ENCODE measurements at places on chromosomes 11 and 22.

- DNase-seq = no peak
Measured at GRCh38 chr22:27220339-27220738, 563.0 kb downstream of the MIAT start.

DNA sequence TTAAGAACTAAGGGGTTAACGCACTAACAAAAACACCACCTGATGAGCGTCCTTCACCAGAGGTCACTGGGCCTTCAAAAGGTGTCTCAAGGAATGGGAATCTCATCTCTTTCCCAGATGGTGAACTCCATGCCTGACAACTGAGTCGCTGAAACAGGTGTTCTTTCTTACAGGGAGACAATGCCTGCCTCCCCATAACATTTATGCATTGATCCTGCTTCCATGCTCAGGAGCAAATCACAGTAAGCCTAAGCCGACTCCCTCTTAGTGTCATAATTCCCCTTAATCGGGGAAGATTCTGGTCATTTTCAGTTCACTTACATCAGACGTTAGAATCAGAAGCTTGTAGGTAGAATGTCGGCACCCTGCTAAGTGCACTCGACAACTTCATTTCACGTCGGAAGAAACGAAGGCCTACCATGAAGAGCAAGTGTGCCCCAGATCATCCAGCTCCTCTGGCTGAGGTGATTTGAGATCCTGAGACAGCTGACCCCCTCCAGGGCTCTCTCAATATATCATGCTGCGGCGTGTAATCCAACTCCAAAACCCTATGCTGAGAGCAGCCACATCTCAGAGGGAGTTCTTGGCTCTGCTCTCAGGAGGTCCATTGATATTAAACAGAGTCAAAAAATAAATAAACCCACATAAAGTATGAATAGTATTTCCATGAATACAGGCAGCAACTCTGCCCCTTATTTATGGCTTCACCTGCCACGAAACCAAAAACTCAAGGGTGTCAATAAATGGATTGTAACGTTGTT lies 163.1 kb downstream of the LARGE1 start:
- no peak for DNase-seq

GRCh38 chr11:119728211-119728626 lies 781 bp downstream of the NECTIN1 start:
- no peak for DNase-seq

GRCh38 chr22:46851311-46851710 lies 88.9 kb downstream of the TBC1D22A start:
- DNase-seq = no peak

DNA sequence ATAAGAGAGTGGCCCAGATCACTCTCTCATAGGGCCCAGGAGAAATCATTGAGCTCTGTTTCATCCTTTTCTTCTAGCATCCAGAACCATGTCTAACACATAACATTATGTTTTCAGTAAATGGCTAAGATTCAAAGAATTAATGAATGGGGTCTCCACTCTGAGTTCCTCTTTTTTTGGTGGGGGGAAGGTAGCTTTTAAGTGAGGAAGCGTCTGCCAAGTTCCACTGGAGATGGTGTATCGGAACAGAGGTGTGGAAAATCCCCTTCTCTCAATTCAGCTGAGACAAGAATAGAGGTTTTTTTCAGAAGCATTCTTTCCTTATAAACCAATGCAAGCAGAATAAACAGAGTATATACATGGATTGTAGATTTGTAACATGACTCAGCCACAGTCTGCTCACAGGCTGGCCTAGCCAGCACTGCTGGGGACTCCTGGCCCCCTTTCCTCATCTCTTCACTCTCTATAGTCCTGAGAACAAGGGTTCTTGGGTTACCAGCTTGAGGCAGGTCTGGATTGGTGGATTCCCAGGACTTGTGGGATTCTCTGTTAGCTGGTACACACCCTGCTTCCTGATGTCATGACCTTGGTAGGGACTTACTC lies 97.2 kb downstream of the TRAF6 start:
- DNase-seq = no peak

DNA sequence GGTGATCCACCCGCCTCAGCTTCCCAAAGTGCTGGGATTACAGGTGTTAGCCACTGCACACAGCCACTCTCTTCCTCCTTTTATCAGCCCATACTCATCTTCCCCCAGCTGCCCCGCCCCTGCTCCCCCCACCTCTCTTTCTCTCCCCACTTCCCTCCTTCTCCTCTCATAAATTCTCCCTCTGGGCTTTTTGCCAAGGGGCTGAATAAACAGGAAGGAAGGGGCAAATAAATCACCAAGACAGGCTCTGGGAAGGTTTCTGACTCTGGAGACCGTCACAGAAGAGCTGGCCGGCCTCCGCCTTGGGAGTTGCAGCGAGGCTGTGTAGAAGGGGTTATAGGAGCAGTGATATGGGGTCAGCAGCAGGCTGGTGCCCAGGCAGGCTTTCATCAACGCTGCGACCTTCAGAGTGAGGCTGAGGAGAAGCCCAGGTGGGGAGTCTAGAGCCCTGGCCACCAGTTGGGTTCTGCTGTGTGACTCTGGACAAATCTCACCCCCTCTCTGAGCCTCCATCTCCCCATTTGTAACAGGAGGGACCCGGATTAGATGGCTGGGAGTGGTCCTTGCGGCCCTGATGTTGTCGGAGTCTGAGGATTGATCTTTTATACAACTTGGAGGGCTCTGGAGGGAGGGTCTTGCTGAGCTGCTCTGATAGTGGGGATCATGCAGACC lies 62.6 kb upstream of the RASD2 start:
- no peak for DNase-seq

GRCh38 chr11:130431801-130432200 lies 3.4 kb upstream of the ADAMTS8 start:
- no peak for DNase-seq

- no peak for DNase-seq
Measured at GRCh38 chr11:15434529-15434928, 319.8 kb downstream of the INSC start.

GRCh38 chr11:130737866-130738431 lies 178.3 kb downstream of the SNX19 start:
- peak; percentile 79 for DNase-seq

DNA sequence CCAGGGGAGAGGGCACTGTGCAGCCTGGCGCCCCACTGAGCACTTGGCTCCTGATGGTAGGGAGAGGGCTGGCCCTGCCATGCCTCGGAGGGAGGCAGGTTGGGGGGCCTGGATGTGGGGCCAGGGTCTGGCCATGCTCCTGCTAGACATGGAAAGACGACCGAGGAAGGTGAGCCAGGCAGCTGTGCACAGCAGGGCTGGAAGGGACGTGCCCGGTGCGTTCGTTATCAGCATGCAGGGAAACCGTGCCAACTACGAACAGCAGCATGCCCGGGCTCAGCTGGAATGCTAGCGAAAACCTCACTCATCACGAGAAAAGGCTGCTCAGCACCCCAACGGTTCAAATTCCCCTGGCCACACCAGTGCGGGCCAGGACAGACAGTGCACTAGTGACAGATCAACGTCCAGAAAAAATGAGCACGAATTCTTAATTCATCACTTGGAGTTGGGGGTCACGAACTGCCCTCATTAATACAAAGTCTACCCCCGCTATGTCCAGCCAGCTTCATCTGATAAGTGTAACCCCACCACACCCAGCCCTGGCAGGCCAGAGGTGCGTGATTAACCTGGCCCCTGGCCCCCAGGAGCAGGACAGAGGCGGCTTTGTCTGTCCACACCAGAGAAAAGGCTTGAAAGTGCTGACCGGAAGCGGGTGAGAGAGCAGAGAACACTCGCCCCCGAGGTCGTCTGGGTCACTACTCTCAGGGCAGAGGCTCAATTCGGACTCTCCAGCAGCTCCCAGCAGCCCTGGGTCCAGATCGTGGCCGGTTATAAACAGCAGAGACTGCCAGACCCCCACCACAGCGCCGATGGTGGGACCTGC lies 84.2 kb downstream of the CELSR1 start:
- no peak for DNase-seq

DNA sequence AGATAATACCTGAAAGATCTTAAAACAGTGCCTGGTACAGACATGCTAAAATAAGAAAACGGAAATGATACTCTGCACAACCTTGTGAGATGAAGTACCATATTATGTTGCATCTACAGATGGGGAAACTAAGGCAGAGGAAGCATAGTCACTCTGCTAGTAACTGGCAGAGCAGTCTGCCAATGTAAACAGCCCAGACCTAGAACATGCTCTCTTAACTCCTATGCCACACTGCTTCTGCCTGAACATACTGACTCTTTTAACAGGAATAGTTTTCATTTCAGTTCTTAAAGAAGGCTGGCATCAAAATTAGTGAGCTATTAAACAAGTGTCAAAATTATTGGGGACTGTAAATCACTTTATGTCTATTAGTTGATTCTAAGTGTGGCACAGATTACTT lies 99.9 kb downstream of the CD44 start:
- DNase-seq = no peak

DNA sequence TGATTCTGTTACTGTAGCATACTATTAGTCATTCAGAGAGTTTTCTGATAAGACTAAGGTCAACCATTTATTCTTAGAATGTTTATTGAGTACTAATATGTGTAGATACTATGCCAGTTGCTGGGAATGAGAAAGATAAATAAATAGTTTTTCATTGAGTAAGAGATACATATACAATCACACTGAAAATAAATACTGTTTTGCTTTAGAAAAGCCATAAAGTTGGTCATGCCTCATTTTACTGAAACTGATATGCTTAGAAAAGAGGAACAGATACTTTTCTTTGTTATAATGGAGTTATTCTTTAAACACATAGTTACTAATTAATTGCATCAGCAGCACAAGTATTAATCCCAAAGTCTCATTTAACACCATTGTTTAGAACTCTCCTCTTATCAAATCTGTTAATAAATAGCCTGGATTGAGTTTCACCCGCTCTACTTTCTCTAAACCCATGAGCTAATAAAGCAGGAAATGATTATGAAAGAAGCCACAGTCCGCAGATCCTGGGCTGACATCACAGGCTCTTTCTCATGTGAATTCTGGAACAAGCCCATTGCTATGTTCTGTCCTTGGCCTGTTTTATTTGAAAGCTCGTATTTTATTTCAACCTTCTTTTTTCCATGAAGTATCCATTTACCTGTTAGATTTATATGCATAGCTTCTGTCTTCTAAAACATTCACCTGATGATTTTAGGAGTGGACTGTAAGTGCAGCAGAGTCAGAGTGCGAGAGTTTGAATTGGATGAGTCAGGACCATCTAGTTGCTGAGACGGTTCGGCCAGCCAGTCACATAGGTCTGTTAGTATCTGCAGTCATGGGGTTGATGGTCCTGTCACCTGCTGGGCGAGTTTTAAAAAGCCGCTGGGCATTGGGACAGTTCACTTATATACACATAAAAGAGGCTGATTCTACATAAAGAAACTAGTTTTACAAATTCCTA lies 35.5 kb downstream of the PIWIL4 start:
- peak; percentile 84 for DNase-seq

- peak; percentile 82 for DNase-seq
Measured at GRCh38 chr22:38871360-38872171, 450 bp downstream of the CBX6 start.

- DNase-seq = peak; percentile 37
Measured at GRCh38 chr11:66340596-66341501, 4.1 kb downstream of the BRMS1 start.

DNA sequence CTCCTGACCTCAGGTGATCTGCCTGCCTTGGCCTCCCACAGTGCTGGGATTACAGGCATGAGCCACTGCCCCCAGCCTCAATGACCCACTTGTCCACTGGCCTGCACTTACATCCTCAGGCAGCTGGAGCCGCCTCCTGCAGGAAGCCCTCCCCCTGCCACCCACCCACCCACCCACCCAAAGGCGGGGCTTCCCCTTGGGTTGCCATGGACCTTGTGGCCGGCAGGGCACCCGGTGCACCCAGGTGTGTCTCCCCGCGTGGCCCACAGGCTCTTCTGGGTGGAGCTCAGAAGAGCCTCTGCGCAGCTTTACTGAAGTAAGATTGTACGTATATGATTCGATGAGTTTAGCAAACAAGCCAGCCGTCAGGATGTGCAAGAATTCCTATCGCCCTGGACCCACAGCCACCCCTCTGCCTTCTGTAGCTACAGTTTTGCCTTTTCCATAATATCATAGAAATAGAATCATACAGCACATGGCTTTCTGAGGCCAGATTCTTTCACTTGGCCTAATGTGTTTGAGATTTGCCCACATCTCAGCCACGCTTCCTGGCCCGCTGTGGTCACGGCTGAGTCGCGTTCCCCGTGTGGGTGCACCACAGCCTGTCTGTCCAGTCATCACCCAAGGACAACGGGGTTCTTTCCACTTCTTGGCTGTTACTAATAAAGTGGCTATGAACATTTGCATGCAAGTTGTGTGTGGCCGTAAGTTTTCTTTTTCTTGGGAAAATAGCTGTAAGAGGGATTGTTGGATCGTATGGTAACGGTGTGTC lies 5.3 kb upstream of the BRSK2 start:
- DNase-seq = no peak

GRCh38 chr11:5297721-5298323 lies 3.9 kb downstream of the OR51B4 start:
- DNase-seq = no peak

- DNase-seq = no peak
Measured at GRCh38 chr11:5499671-5500070, 10.1 kb downstream of the UBQLN3 start.

DNA sequence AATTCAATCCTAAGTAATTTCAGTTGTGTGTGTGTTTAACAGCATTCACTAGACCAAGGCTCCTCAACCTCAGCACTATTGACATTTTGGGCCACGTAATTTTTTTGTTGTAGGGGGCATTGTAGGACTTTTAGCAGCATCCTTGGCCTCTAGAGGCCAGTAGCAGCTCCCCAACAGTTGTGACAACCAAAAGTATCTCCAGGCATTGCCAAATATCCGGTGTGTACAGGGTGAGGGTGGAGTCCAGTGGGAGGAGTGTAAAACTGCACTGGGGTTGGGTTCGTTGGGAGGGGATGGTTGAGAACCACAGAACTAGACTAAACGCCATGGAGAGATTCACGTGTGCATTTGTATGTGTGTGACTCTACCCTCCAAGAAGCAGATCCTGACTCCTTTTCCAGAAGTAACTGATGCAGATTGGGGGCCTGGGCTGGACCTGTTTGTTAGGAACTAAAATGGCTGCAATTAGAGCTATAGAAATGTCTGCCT lies 5.9 kb upstream of the PHF21A start:
- DNase-seq = no peak

- DNase-seq = peak; percentile 32
Measured at GRCh38 chr11:69545976-69546617, 64.6 kb downstream of the LINC01488 start.

- no peak for DNase-seq
Measured at GRCh38 chr11:16883174-16883573, 131.0 kb downstream of the PLEKHA7 start.

DNA sequence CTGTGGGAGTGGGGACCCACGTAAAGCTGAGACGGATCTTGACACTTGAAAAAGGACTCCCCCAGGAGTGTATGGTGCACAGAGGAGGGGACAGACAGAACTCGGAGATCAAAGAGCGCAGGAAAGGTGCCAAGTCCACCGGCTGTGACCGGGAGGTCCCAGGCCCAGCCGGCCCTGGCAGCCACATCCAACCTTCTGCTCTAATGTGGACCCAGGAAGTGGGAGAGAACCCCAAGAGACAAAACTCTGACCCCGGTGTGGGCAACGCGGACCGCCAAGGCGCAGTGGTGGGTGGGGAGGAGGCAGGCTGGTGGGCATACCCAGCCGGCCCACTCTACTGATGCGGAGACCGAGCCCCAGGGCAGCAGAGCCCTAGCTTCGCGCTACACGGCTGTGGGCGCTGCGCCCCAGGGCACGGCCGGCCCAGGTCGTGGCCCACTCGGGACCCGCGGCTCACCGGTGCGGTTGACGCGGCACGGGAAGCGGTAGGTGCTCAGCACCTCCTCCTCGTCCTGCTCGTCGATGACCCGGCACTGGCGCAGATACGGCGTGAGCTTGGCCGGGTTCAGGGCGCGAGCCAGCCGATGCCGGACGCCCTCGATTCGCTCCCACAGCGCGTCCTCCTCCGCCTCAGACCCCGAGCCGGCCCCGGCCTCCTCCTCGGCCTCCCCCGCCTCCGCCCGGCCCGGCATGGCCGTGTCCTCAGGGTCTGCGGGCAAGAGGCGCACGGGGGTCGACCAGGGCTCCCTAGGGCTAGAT lies 527 bp downstream of the CARD10 start:
- DNase-seq = no peak

Data from aorta (tissue), 5 donors.